ENCODE measurements at places on chromosomes 16 and 17.

DNA sequence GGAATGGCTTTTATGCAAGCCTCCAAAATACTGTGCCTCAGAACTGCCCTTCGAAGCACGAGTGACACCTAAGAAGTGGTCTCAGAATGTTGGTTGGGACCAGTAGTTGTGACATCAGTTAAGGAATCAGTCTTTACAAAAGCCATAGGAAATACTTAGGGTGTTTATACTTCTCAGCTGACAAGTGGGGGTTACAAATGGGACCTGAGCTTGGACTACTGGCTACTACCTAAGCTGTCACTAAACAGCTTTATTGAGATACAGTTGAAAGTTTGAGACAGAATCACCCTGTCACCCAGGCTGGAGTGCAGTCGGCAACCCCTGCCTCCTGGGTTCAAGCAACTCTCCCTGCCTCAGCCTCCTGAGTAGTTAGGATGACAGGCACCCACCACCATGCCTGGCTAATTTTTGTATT is 5.0 kb downstream of the RPL19 start:
- no peak for DNase-seq

- no peak for DNase-seq
Measured at GRCh38 chr16:25426829-25427228, 169.2 kb upstream of the ZKSCAN2 start.

DNA sequence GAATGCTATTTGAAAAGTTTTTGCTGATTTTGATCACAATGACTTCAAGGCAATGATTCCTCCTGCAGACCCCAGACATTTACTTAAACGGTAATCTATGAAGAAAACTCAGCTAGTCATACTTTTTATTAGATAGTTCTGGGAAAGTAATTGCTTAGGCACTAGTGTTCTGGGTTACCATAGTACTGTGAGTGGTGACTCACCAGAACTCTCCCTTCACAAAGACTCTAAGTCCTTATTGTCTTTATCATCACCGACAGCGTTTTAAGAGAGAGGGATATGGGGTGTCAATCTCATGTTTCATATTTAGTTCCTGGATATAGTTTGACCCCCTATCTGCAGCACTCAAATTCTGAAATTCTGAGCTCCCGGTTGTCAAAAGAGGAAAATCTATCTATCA is 43.0 kb upstream of the CDH8 start:
- no peak for DNase-seq

- peak; percentile 38 for DNase-seq
Measured at GRCh38 chr16:9047689-9048301, 43.6 kb upstream of the HAPSTR1 start.

- DNase-seq, result no peak
Measured at GRCh38 chr16:18932243-18932987, 6.2 kb upstream of the SMG1 start.

DNA sequence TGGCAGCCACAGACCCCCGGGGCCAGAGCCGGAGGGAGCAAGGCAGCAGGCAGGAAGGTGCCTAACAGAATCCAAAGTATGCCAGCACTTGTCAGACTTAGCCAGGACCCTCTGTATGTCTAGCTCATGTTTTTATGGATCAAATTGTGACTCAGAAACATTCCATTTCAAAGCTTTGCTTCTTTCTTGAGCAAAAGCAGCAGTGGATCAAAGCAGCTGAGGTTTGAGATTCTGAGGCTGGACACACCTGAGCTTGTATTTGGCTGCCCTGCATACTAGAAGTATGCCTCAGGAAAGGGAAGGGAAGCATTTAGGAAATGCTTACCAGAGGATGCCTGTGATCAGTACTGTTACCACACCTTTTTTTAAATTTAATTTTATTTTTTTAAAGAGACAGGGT is 5.7 kb upstream of the MYO1C start:
- DNase-seq, result no peak

DNA sequence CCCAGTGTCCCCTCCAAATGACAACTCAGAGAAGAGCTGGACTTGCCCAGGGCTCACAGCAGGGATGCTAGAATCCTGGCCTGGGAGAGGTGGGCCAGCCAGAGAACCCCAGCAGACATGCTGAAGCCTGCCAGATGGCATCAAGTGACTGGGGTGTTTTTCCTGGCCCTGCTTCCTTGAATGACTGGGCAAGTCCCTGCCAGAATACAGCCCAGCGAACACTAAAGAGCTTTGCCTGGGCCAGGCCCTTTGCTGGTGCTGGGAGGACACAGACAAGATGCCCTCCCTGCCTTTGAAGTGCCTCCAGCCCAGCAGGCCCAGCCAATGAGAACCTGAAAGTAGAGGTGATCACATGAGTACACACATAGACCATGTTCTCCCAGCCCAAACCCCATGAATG is 11.5 kb downstream of the ZNF319 start:
- no peak for DNase-seq

GRCh38 chr16:83579027-83579426 is 228.8 kb upstream of the HSBP1 start:
- no peak for DNase-seq

GRCh38 chr16:80806927-80807340 is 2.5 kb upstream of the CDYL2 start:
- peak; percentile 64 for DNase-seq

GRCh38 chr17:4751932-4752331 is 12.2 kb upstream of the CXCL16 start:
- DNase-seq, result no peak

GRCh38 chr16:85015481-85016187 is 4.3 kb upstream of the ZDHHC7 start:
- no peak for DNase-seq

GRCh38 chr16:8113843-8114242 is 476.5 kb downstream of the TMEM114 start:
- no peak for DNase-seq

DNA sequence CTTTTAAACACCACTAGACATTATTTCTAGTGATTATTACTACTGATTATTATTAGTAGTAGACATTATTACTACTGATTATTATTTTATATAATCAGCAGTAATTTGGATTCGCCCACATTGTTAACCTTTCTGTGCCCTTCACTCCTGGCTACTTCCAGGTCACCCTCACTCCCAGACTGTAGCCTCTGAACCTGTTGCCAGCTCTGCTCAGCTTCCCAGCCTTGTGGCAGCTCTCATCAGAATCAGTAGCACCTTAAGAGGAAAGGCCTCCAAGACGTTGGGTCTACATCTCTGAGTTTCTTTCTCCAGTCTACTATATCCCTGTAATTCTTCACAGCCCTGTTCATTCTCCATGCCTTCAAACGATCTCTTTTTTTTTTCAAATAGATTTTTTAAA is 137.0 kb downstream of the KATNIP start:
- no peak for DNase-seq
